ENCODE measurements at places on chromosomes 4 and X. TPM values are rescaled to one million over a fixed set of nuclear protein-coding genes. Genes with fewer than 3 reads are reported as not detected.

DNA sequence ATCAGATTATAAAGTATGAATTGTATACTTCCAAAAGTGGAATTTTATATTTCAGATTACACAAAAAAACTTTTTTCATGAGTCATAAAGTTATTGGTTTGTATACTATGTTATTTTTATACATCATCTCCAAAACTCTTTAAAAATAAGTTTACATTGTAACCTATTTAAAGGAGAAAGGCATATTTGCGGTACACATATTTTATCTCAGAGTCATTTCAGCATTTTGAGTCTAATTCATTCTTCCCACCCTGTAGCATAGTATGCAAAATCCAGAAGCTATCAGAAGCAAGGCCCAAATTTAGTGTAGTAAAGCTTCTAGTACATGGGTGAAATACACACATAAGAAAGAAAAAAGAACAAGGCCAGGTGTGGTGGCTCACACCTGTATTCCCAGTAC, 80.3 kb downstream of the AWAT2 start:
- DNase-seq = no peak

GRCh38 chrX:23312136-23312535, 22.5 kb upstream of the PTCHD1 start:
- DNase-seq = no peak

DNA sequence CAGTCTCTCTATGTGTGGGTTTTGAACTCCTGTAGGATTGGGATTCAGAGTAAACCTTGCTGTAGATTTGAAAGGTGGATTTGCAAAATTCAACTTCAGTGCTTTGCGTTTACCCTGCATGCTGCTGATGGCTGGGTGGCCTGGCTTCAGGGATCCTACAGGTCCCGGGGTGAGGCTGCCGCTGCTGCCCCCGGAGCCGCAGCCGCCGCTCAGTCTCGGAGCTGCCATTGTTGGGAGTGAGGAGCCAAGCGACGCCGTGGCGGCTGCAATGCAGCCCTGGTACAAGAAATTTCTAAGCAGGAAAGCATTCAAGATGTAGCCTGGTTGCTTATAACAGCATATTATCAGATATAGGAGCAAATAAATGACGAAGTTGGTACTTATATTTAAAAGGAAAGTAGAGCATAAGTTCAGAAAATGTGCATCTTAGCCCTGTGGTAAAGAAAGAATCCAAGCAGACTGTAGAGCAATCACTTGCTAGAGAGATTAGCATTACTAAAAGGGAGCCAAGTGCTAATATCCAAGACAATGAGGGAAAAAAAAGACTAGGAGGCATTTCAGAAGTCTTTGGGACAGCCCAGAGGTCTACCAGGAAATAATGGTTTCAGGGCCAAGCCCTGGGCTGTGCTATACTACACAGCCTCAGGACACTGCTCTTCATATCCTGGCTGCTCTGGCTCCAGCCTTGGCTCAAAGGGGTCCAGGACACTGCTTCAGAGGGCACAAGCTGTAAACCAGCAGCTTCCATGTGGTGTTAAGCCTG, 36.9 kb upstream of the CHIC1 start:
- DNase-seq = no peak

- DNase-seq = no peak
These were observed 55.4 kb upstream of the TRO start for GRCh38 chrX:54865208-54865607.

Gene BTC
- total RNA-seq = 7.3 TPM

Gene C4orf50
- total RNA-seq = 0.10 TPM

Gene ACOT9
- total RNA-seq = 43.9 TPM

Gene GLOD5
- 0.84 TPM for total RNA-seq

Gene LANCL3
- 0.76 TPM for total RNA-seq
